ENCODE measurements at places on chromosomes 11 and 22.
A peak's percentile ranks its signal among the peaks of the same experiment; 100 is the strongest.

DNA sequence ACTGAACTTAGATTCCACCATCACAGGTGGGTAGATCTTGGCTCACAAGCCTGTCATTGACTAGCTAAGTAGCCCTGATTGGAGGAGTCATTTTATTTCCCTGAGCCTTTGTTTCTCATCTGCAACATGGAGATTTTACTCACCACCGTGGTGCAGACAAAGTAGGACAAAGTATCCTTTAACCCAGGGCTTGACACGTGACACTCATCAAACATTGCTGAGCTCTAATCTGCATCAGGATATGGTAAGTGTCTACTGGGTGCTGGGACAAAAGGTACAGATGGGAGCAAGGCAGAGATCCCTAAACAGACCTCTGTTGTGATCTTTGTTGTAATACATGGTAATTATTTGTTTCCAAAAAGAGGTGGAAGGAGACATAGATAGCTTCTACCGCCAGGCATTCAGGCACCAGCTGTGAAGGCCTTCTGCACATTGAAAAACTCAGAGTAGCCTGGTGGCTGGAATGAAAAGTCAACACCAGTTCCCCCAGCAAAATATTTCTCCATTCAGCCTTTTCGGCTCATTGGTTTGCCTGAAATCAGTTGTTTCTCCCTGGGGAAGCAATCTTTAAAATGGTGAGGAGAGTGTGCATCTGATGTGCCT is 18.3 kb upstream of the MICAL2 start:
- no peak for DNase-seq

DNA sequence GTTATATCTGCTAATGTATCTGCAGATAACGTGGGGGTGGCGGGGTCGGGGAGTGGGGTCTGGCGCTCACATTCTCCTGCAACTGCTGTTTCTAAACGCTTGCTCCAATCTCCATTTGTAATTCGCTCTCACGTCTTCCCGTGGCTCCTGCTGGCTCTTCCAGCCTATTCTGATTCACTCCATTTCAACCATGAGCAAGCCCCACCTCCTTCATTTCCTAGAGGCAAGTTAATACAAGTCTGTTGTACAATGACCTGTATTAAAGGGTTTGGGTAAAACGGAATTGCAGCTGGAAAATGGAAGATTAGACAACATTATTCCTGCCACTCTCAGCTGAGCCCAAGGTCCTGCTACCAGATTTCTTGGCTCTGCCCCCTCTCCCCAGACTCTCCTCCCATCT is 132.3 kb downstream of the CSNK2A3 start:
- no peak for DNase-seq

DNA sequence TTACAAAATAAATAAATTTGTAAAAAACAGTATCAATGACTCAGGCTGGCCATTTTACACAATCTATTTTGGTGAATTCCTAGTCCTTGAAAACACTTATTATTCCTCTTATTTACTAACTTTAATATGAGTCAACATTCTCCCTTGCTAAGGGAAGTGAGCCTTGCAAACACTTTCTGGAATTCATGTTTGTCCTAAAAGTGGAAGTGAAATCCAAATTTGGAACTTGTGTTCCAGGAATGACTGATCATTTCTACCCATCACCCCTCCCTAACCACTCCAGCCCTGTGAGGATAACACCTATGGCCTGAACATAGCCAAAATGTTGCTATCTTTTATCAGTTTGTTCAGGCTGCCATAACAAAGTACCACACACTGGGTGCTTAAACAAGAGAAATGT is 83.1 kb downstream of the OR5AK2 start:
- DNase-seq, result no peak

- no peak for DNase-seq
Measured at GRCh38 chr11:126476977-126477376, 121.5 kb downstream of the ST3GAL4 start.

GRCh38 chr11:83599066-83599465 is 312.9 kb upstream of the CCDC90B start:
- no peak for DNase-seq

- DNase-seq, result no peak
Measured at GRCh38 chr22:19176732-19177131, 1.8 kb downstream of the SLC25A1 start.

- no peak for DNase-seq
Measured at GRCh38 chr22:40326905-40327735, 19.2 kb upstream of the ADSL start.

GRCh38 chr11:10579700-10580099 is 11.2 kb upstream of the LYVE1 start:
- no peak for DNase-seq

- no peak for DNase-seq
Measured at GRCh38 chr11:117210620-117211019, 11.4 kb downstream of the TAGLN start.

GRCh38 chr22:35894937-35895708 is 133.5 kb downstream of the RBFOX2 start:
- no peak for DNase-seq

DNA sequence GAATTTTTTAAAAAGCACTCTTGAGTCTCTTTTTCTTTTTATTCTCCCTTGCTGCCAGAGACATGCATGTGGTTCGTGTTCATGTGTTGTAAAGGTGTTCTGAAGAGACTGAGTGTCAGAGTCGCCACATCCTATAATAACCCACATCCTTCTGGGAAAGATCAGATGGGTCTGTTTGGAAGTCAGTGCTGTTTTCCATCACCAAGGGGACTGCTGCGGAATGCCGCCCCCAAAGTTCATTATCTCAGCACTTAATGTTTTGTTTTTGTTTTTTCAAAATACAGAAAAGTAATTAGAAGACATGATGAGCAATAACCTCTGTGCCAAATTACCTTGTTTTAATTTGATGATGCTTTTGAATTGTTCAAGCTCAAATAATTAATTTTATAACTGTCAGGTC is 56.9 kb upstream of the EIF3M start:
- no peak for DNase-seq

- DNase-seq, result peak; percentile 48
Measured at GRCh38 chr11:10809373-10810160, 841 bp upstream of the EIF4G2 start.

- no peak for DNase-seq
Measured at GRCh38 chr11:12123273-12123672, 12.9 kb downstream of the MICAL2 start.

DNA sequence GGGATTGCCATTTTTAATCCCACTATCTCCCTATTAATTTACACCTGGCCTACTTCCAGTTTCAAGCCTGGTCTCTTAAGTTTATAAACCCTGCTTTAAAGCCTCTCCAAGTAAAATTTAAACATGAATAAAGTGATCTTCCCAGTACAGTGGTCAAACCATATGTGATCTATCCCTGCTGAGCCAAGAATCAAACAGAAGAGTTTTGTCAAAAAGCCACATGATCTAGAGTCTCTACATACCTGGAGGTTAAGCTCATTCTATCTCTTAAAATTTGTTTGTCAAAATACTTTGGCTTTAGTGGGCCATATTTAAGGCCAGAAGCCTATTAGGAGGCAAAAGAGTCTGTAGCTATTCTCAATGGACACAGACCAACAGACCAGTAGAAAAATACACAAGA is 42.9 kb upstream of the DDI1 start:
- DNase-seq, result no peak

GRCh38 chr11:113862435-113862834 is 12.9 kb downstream of the USP28 start:
- DNase-seq, result no peak

GRCh38 chr22:24566899-24567511 is 11.2 kb downstream of the SNRPD3 start:
- DNase-seq, result no peak

GRCh38 chr11:105220121-105220520 is 80.6 kb upstream of the CARD18 start:
- no peak for DNase-seq

- DNase-seq, result no peak
Measured at GRCh38 chr11:134409552-134410429, 2.3 kb downstream of the B3GAT1 start.

- no peak for DNase-seq
Measured at GRCh38 chr11:119306373-119306890, 10.5 kb downstream of the MCAM start.

DNA sequence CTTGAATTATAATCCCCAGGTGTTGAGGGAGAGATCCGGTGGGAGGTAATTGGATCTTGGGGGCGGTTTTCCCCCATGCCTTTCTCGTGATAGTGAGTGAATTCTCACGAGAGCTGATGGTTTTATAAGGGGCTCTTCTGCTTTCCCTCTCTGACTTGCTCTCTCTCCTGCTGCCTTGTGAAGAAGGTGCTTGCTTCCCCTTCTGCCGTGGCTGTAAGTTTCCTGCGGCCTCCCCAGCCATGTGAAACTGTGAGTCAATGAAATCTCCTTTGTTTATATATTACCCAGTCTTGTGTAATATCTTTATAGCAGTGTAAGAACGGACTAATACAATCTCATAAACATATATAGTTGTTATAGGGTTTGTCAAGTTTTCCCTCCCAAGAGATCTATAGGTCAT is 32.8 kb downstream of the KCNE3 start:
- DNase-seq, result no peak

GRCh38 chr22:50507421-50507990 is at the start of gene LMF2:
TSS of gene LMF2 (minus strand) at chr22:50507702. CDS start at chr22:50507675, 27 bp downstream.
- peak; percentile 93 for DNase-seq

- DNase-seq, result no peak
Measured at GRCh38 chr22:36375071-36375980, 12.4 kb downstream of the MYH9 start.

DNA sequence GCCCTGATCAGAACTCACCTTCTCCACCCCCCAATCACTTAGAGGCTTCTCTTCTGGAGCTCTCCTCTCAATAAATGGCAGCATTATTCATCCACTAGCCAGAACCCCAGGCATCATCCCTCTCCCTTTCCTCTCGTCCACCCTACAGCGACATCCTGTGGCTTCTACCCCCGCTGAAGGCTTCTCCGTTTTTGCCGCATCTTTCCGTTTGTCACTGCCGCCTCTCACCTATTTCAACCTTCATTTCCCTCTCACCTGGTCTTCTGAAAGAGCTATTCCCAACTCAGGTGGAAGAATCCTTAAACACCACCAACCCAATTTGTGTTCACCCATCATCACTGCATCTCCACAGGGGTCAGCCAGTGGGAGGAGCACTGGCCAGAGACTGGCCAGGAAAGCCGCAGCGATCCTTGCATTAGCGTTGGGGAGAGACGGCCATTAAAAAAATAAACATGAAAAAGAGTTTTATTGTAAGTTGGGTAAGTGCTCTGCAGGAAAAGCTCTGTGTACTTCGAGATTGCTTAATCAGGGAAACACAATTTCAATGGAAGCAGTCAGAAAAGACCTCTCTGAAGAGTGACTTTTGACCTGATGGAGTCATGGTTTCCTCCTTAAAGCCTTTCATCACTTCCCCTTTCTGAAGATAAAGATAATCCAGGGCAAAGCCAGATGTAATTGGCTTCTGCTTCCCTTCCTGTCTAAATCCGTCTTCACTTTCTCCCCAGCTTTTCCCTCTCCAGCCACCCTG is 36.7 kb downstream of the SPATA19 start:
- DNase-seq, result no peak

- DNase-seq, result no peak
Measured at GRCh38 chr11:78194490-78194889, 5.8 kb downstream of the USP35 start.

GRCh38 chr11:20089796-20090653 is 70.2 kb downstream of the DBX1 start:
- no peak for DNase-seq

DNA sequence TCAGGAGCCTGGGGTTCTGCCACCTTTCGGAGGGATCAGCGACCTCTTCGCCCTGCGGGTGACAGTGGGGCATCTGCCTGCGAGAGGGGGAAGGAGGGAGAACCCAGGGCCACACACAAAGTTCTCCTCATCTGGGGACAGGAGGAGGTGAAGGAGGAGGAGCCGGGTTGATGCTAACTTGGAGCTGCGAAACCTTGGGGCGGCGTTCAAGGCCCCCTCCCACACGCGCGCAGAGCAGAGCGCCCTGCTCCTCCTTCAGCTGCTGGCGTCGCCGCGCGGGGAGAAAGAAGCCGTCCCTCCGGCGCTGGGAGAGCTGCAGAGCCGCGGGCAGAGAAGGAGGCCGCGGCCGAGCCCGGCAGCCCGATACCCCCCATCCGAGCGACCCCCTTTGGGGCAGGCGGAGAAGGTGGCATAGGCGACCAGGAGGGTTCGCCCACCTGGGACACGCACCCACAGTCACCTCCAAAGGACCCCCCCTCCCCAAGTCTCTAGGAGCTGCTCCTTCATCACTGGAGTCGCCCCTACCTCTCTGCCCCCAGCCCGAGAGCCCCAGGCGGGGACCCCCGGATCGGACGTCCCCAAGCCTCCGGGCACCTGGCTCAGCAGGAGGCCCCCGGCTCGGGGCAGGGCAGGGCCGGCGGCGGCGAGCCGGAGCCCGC is at the start of gene RASD2:
Gene RASD2 (plus strand): TSS at position 237 of the 659 bp plus-strand sequence. CDS start 5,979 bp downstream, outside the sequence.
- DNase-seq, result peak; percentile 62

GRCh38 chr11:6194065-6194581 is 4.9 kb upstream of the OR52W1 start:
- DNase-seq, result no peak

GRCh38 chr11:46293641-46294103 is 16.2 kb downstream of the CREB3L1 start:
- DNase-seq, result no peak

DNA sequence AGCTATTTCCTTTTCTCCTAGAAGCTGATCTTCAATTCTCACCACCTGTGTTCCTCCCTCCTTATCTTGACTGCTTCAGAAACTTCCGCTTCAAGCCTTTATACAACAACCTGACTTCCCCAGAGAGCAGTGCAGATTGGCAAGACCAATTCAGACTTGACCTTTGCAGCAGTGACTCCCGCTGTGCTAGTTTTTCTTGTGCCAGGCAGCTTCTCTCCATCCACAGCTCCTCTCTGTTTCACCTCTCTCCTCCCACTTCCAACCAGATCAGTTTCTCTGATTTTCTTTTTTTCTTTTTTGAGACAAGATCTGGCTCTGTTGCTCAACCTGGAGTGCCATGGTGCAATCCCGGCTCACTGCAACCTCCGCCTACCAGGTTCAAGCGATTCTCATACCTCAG is 74.3 kb downstream of the GRAMD1B start:
- DNase-seq, result no peak

DNA sequence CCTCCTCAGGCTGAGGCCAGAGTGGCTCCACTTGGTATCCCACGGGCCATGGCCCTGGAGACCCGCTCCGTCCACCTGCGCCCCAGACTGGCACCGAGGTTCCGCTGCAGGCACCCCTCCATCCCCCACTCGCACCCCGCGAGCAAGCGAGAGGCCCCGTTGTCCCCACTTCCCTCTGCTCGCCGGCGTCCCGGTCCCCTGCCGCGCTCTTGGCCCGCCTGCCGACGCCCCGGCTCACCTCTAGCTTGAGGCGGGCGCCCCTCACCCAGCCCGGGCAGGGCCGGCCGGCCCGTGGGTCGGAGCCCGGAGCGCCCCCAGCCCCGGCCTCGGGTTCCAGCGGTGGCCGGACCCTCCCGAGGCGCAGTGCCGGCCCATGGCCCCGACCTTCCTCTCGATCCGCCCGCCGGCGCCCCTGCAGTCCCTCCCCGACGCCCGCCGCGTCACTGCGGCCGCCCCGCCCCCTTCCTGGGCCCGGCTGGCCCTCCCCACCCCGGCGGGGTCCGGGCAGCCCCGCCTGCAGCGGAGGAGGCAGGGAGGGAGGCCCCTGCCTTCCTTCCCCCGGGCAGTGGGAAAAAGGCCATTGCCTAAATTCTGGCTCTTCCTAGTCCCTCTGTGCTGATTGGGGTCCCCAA is at the start of gene PITPNM1:
Gene PITPNM1 (minus strand): TSS at position 414 of the 632 bp plus-strand sequence. CDS start 1,183 bp downstream, outside the sequence.
- peak; percentile 74 for DNase-seq

Data from activated naive CD4-positive, alpha-beta T cell treated with Interleukin-2 at 50 U/mL for 16 hours (primary cell).